ENCODE measurements at places on chromosomes 7 and 10.

- DNase-seq = no peak
Observed at GRCh38 chr10:124525751-124526600, 64.4 kb downstream of the LHPP start.

DNA sequence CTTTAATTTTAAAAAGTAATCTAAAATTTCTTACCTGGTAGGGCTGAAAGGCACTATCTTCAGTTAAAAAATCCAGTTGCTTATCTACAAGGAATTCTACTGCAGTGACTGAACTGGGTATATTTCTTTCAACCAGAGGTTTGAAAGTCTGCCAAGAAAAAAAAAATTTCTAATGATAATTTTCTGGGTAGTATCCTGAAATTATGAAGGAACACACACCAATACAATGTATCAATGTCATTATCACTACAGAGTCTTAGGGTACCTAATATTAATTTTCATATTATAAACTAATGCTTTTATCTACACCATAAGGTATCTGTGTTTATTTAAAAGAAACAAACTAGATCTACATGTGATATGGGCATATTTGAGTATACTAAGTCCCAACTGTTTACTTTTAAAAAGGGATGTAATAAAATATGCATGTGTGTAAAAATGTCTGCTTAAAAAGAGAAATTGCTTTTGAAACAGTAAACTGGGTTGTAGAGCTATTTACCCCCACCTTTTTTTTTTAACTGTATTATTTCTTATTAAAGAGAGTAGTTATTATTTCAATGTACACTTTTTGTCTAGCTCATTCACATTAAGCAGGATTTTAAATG is 131.6 kb downstream of the NRBF2 start:
- DNase-seq = no peak

DNA sequence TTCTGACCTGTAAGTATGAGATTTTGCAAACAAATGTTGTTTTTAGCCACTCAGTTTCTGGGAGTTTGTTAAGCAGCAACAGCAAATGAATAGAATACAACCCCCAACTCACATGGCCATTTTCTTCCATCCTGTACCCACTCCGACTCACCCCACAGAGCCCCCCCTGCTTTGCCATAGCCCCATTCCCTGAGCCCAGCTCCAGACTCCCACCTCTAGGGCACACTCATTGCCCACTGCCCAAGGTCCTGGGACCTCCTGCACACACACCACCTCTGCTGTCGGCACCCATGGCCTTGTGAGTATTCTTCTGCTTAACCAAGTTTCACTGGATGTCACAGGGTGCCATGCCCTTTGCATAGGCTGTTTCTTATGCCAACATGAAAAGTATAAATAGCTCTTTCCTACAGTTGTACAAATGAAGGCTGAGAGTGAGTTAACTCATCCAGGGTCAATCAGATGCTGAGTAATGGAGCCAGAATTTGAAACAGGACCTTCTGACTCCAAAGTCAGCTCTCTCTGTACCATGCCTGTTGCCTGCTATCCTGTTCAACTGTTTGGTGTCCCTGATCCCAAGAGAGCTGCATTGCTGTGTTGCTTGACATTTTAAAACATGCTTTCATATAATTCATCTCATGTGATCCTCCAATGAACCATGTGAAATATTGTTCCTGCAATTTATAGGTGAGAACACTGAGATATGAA is 367.8 kb upstream of the ZMIZ1 start:
- no peak for DNase-seq

DNA sequence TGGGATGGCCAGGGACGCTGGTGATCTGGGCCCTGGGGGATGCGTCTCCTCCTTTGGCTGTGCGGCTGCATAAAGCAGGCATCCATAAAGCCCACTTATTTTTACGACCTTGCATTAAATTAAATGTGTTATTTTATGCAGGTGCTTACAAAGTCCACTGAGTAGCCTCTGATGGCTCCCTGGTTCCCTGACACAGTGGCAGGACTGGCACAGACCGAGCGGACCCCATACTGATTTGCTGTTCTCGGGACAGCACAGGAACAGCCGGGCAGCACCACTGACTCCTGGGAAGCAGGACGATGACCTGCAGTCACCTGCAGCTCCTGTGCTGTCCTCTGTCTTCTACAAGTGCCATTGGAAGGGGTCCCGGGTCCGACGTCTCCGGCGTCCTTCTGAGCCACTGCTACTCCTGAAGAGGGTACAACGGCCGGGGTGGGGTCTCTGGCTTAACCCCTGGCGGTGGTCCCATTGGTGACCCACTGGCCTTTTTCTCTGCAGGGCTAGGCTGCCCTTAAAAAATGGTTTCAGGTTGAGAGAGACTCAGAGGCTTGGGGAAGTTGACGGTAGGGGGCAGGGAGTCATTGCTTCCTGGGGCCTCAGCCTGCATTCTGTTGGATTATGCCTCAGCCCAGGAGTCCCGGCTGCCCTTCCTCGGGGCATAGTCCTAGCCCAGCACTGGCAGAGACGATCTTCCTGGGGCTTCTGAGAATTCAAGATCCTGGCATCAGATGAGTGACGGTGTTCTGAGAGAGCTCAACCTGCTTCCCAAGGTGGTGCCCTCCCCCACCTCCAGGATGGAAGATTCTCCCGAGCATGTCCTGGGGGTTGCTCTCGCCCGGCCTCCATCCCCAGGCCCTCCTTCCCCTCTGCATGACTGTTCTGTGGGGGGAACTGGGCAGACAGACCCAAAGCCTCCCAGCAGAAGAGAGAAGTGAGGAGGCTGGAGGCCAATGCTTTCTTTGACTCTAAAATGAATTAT is 330.1 kb downstream of the ADARB2 start:
- no peak for DNase-seq
